ENCODE measurements at places on chromosomes 6 and 20.

- ATAC-seq, result no peak
Observed at GRCh38 chr6:51913265-51913664, 174.1 kb downstream of the PKHD1 start.

- ATAC-seq, result peak; percentile 74
Observed at GRCh38 chr6:11423072-11423471, 114.5 kb upstream of the TMEM170B start.

- ATAC-seq, result no peak
Observed at GRCh38 chr6:79441192-79441591, 96.0 kb downstream of the LCA5 start.

GRCh38 chr6:2986722-2987221 lies 12.9 kb upstream of the NQO2 start:
- ATAC-seq, result no peak

DNA sequence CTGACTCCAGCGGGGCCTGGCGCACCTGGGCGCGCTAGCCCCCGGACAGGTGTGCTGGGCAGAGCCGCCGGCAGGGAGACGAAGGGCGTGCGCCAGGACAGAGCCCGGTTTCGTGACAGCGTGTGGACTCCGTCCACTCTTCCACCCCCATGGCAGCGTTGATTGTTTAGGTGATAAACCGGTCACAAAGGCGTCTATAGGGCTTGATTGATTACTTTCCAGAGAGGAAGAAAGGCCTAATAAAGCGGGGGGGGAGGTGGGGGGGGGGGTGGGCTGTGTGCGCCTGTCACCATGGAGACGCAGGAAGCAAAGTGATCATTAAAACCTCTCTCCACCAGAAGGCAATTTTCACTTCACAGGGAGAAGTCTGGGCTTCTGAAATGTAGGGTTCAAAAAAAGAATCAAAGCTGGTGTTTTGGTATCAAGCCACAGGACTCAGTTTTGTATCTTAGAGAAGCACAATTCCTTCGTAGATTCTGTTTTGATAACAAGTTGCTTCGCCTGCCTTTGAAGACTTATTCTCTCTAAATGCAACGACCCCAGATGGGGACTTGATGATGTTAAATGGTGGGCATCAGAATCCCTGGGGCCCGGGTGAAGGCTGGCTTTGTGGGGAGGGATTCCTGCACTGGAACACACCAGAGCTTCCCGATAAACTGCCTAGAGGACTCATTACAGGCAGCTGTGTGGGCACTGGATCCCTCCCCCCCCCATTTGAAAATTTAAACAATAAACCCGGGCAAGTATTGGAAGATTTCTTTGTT lies 1.4 kb downstream of the PHACTR3 start:
- ATAC-seq, result no peak

DNA sequence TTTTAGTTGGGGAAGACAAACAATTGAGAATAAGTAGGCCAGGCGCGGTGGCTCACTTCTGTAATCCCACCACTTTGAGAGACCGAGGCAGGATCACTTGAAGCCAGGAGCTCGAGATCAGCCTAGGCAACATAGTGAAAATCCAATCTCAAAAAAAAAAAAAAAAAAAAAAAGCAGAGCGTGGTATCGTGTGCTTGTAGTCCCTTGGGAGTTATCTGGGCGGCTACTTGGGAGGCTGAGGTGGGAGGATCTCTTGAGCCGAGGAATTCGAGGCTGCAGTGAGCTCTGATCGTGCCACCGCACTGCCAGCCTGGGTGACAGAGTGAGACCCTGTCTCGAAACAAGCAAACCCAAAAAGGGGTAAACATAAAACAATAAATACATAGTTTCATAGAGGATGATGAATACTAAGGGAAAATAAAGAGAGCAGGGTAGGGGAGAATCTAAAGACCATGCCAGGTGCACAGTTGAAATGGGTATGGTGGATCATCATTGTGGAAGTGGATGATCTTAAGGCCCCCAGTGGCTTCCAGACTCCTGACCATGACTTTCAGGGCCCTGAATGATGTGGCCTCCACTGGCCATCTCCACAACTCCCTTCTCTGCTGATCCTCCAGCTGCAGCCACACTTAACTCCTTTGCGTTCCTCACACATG lies 947 bp downstream of the POFUT1 start:
- ATAC-seq, result no peak

- no peak for ATAC-seq
Observed at GRCh38 chr6:152099446-152100182, 292.1 kb downstream of the ESR1 start.

- ATAC-seq, result no peak
Observed at GRCh38 chr20:10982692-10983091, 308.9 kb upstream of the JAG1 start.

DNA sequence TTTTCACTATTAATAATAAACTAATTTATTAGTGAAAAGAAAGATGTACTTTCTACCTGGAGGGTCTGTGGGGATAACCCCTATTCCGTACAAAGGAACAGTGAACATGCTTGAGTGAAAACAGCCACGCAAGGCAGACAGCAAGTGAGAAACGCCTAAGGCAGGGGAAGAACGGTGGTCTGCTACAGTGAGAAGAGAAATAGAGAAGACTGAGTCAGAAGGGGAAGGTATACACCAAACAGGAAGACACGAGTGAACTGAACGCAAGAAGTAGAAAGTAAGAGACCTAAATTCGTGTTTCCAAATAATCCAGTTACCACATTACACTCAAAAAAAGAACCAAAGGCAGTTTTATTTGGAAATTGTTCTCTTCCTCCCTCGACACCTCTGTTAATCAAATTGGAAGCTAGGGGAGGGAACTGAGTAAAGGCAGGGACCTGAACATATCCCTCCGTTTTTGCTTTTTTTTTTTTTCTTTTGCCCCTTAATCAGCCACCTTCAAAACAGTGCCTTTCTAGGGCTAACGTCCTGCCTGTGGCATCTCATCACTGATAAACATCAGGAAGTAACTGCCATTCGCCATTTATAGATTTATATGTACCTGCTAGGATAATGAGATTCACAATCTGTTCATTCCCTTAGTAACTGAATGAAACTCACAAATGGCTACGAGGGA lies 48.9 kb downstream of the ATXN1 start:
- ATAC-seq, result peak; percentile 89

- ATAC-seq, result no peak
Observed at GRCh38 chr6:5989141-5989723, 17.5 kb downstream of the NRN1 start.

DNA sequence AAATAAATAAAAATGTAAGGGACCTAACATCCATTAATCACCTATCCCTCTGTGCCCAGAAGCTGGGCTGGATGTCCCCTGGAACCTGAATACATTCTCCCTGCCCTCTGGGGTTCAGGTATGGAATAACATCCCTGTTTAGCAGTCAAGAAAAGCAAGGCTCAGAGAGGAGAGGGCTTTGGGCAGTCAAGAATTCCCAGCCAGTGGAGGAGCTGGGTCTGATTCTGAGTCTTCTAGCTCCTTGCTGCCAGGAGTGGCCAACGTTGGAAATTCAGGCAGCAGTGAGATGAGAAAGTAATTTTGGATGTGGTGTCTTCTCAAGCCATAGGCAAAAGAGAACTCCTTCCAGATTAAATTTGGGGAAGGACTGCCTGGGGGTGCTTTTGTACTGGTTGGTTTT lies 42.6 kb upstream of the ZNFX1 start:
- ATAC-seq, result no peak

- ATAC-seq, result no peak
Observed at GRCh38 chr6:119734227-119734626, 384.7 kb upstream of the MAN1A1 start.

- ATAC-seq, result no peak
Observed at GRCh38 chr20:59745201-59745600, 140.9 kb downstream of the PHACTR3 start.

DNA sequence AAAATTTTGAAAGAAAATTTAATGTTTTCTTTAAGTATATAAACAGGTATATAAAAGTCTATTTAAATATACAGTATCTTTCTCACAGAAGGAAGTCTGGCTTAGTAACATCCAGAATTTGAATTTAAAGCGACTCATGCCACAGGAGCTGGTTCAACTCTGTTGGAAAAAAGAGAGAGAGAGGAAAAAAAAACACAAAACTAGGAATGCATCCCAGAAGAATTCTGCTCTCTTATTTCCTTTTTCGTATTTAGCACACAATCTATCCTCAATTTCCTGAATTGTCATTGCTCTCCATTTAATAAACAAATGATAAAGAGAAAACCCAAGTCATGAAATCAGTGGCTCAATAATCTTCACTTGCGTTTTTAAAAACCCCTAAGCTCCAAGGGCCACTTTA lies 107.5 kb upstream of the SCAF8 start:
- ATAC-seq, result no peak

DNA sequence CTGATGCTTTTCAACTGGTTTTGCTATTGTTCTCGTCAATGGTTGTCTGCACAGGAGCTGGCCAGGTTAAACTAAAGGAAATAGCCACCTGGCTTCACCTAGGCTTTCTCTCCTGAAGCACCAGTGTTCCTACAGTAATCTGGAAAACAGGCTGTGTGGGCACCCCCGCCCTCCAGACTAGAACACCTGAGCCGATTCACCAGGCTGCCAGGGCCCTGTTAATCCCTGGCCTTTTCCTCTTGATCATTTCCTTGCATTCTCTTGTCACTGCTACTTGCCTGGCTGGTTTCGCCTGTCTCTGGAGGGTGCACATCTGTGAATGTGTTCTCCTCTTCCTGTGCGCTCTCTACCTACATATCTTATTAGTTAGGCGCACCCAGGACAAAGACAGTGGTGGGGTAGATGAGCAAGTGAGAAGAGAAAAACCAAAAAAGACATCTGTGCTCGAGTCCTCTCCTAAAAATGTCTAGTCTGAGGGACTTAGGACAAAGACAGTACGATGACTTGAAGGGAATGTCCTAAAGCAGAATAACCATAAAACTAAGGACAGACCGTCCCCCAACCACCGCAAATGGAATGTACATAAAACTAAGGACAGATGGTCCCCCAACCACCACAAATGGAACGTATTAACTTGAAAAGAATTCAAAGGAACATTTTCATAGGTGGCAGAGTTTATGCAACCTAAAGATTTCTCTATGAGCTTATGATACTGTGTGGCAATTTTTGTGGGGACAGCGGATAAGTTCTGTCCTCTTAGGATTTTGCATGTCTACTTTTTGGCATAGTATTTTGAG lies 45.9 kb upstream of the EMILIN3 start:
- no peak for ATAC-seq

- no peak for ATAC-seq
Observed at GRCh38 chr6:71582820-71583219, 294.2 kb downstream of the OGFRL1 start.

DNA sequence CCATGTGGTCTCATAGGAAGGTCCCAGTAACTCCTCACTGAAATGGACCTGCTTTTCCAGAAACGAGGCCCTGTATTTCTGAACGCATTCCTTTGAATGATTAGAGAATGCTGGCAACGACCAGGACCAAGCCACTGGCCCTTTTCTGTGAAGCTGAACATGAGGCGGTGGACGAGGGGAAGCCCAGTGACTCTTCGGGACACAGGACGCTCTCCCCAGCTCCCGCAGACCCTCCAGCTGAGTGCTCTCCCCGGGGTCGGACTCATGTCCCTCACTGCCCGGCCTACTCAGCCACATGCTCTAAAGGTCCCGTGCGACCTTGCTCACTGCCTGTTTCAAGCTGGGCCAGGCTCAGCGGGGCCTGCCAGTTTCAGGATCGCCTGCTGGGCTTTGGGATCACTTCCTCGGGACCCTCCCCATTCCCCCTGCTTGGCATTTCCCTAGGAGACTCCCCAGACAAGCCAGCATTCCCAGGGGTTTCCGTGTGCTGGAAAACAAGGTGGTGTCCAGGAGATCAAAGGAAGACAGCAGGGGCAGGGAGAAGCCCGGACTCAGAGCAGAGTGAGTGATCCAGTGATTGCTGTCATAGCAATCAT lies 2.6 kb upstream of the CST9 start:
- no peak for ATAC-seq

DNA sequence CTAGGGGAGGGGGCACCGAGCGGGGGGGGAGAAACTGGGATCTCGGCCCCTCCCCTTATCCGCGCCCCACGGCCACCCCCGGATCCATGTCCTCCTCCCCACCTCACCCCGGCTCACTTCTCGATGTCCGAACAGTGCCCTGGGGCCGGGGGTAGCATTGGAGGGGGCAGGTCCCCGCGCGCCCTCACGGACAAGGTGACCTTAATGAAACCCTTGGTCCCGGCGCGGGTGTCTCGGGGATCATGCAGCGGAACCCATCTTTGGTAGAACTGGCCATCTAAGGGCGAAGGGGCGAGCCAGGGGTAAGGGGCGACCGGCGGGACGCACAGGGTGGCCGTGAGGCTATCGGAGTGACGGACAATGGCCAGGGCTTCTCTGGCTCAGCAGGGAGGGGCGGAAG lies 13.6 kb upstream of the SPAG4 start:
- ATAC-seq, result no peak

DNA sequence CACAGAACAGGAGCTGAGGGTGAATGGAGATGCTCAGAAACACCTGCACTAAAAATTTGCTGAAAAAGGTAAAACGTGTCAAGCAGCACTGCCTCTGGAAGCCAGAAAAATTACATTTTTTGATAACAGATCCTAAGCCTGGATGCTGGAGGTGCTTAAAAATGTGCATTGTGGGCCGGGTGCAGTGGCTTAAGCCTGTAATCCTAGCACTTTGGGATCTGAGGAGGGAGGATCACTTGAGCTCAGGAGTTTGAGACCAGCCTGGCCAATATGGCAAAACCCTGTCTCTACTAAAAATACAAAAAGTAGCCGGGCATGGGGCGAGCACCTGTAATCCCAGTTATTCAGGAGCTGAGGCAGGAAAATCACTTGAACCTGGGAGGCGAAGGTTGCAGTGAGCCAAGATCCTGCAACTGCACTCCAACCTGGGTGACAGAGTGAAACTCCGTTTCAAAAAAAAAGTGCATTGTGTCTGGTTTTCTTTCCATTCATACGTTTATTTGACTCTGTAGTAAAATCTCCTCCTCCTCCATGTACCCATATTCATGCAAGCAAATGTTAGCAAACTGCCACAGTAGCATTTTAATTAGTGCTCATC lies 587 bp upstream of the BTN3A1 start:
- no peak for ATAC-seq

GRCh38 chr20:671252-672030 lies 4.2 kb downstream of the SCRT2 start:
- ATAC-seq, result no peak

GRCh38 chr6:17656644-17657043 lies 50.1 kb downstream of the NUP153 start:
- no peak for ATAC-seq

- no peak for ATAC-seq
Observed at GRCh38 chr6:12049165-12049564, 37.1 kb downstream of the HIVEP1 start.

GRCh38 chr6:21200134-21200870 lies 393.2 kb upstream of the SOX4 start:
- no peak for ATAC-seq

DNA sequence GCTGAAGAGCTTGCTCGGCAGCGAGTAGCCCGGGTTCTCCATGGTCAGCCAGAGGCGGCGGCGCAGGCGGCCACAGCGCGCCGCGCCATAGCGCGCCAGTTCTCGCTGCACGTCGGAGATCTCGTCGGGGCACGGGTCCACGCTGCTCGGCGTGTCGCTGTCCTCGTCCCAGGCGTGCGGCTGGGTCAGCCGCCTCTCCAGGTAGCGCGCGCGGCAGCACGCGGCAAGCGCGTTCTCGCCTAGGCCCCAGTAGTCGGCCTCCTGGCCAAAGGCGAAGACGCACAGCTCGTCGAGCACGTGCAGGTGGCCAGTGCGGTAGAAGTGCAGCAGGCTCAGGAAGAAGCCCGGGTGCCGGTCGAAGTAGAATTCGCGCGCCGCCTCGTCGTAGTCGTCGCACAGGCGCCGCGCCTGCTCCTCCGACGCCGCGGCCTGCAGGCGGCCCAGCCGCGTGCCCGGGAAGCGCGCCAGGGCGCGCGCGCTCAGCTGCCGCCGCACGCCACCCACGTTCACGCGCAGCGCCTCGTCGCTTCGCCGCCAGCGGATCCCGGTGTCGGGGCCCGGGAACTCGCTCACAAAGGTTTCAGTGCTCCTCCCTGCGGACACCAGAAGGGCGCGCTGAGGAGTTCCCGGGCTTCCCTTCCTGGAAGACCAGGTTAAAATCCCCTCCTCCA lies 2.7 kb downstream of the KCNS1 start:
- ATAC-seq, result no peak

All from activated CD4-positive, CD25-positive, alpha-beta regulatory T cell treated with anti-CD3 and anti-CD28 coated beads, Interleukin-2, amount 50 U/mL, for 24 hours (primary cell).